ENCODE measurements at places on chromosomes 11 and 22.

DNA sequence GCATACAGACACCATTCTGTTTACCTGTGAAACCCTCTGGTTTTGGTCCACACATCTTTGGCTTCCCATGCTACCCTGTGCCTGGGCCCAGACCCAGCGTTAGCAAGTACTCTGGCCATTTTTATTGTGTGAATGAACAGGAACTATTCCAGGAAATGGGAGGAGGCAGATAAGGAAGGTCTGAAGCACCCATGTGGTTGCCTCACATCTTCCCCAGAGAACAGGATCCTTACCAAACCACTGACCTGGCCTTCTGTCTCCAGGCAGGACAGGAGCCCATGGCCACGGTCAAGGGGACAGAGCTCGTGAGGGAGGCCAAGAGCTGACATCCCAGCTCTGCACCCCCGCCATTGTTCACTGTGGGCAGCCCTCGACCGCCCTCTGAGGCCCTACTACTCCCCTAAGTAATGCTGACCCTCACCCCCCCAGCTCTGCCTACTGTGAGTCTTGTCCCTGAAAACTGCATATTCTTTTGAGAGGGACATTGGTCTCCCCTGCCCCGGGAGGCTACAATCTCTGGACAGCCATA lies 97.7 kb upstream of the TP53I11 start:
- no peak for DNase-seq

DNA sequence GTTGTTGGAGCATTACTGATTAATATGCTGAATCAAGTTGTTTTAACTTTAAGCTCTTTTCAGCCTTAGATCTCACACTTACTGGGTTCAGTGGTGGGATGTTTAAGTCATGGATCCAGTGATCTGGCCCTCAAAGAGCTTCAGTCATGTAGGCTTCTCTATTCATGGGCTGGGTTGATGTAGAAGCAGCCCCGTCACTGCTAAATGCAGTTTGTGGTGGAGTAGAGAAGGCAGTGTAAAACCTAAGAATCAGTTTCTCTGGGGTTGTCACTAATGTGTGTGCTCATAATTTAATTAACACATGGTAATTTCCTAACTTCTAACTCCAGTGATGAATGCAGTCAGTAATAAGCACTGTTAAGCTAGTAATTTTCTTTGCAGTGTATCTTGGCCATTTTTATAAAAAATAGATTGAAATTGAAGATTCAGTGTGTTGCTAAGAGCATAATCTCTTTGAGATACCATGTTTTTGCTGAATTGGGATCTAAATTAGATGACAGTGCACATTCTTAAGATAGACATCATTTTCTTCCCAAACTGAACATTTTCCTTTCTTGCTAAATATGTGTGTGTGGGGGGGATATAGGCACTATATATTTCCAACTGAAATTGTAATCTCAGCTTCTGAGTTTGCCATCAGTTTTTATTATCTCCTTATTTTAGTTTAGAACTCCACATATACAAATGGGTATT lies 9.0 kb downstream of the SPCS2 start:
- DNase-seq: no peak

DNA sequence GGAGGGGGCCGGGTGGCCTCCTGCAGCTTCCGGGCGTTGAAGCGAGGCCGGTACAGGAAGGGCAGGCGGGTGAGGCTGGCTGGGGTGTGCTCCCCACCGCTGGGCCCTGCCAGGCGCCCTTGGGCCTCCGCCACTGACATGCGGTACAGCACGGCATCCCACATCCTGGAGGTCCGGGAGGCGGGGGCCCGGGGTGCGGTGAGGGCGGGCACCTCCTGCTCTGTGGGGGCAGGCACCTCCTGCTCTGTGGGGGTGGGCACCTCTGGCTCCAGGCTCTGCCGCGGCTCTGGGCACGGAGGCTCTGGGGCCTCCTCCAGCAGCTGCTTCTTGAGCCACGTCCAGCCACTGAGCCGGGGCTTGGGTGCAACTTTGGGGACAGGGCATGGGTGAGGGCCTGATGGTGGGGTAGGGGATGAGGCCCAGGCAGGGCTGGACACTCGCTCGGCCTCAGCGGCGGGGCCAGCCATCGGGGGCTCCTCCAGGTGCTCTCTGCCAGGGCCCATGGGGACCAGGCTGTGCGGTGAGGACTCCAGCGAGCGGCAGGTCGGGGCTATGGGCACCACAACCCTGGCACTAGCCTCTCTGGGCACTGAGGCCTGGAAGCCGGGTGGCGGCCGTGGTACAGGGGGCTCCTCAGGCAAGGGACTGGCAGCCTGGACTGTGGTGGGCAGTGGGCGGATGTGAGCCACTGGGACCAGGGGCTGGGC lies 2.3 kb downstream of the PRR33 start:
- no peak for DNase-seq

DNA sequence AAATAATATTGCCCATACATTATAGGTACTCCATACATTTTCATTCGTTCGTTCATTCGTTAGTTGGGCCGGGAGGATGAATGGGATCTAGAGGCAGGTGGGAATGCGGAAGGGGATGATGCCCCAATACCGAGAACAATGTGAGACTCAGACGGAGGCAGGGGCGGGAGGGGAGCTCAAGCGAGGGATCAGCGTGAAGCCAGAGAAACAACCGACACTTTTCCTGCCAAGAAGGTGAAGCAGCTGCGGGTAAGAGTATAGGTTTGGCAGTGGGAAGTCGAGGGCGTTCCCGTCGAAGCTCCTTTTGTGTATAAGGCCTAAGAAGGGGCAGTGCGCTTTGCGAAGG lies 1.1 kb upstream of the ARHGEF17 start:
- no peak for DNase-seq

DNA sequence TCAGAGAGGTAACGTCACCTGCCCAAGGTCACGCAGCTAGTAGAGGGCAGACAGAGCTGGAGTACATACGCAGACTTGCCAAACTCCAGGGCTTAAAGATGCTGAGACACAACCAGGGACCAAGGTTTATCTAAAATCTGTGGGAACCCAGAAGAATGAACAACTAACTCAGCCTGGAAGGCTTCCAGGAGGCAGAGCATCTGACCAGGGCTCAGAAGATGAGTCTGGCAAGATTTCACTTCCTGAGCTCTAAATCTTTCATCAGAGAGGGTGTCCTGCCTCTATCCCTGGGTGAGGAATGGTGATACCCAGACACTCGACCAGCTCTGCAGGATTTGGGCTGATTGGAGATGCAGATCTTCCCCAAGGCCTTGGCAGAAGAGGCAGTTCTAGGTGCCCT lies 9.1 kb downstream of the GAL3ST1 start:
- no peak for DNase-seq

GRCh38 chr11:64358907-64359711 lies at the start of gene RPS6KA4:
TSS of gene RPS6KA4 (plus strand) at chr11:64359162. CDS start at chr11:64359236, 74 bp downstream.
- peak; percentile 58 for DNase-seq
